ENCODE measurements at places on chromosomes 1 and 21.

- DNase-seq = no peak
Measured at GRCh38 chr1:89804642-89805237, 16.1 kb upstream of the LRRC8D start.

GRCh38 chr1:234842726-234843641 is 233.0 kb upstream of the IRF2BP2 start:
- no peak for DNase-seq

DNA sequence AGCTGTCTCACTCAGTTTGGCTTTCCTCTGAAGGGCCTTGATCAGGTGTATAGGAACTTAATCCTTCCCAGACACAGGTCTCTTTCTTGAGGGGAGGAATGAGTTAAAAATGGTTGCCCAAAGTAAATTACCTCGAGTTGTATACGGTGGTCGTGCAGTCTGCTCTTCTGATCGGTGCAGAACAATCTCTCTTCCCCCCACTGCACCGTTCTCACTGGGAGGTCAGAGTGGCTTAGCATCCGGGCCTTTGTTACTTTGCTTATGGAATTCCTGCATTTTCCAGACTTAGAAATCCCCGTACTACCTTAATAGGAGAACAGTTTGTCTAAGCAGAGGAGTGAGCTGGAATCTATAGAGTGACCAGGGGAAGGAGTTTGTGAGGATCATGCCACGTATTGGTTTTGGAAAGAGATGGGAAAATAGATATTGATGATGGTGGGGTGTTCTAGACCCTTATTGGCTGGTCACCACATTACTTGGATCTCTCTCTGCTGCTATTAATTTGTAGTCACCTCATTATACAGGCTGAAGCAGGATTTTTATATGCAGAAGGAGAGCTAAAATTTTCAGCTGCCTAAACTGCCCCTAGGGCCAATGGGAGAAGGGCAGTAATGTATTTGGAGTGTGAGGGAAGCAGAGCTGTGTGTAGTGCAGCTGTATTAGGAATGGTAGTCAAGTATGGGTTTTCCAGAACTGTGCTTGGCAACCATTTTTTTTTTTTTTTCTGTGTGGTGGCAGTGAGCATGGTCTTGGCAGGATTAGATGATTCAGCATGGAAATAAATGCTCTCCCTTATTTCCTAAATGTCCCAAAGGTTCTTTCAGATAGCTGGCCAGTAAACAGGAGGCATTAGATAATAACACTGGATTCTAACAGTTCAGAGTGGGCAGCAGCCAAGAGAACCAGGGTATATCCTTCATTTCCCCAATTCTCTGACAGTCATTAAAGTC is 81.5 kb downstream of the NDUFS5 start:
- no peak for DNase-seq

DNA sequence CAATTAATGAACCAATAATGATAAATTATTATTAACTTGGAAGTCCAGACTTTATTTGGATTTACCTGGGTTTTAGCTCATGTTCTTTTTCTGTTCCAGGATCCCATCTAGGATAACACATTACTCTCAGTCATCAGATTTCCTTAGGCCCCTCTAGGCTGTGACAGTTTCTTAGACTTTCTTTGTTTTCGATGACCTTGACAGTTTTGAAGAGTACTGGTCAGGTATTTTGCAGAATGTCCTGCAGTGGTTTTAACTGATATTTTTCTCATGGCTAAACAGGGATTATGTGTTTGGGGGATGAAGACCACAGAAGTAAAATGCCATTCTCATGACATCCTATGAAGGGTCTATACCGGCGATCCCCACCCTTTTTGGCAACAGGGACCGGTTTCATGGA is 144.0 kb downstream of the NAV1 start:
- DNase-seq = no peak

DNA sequence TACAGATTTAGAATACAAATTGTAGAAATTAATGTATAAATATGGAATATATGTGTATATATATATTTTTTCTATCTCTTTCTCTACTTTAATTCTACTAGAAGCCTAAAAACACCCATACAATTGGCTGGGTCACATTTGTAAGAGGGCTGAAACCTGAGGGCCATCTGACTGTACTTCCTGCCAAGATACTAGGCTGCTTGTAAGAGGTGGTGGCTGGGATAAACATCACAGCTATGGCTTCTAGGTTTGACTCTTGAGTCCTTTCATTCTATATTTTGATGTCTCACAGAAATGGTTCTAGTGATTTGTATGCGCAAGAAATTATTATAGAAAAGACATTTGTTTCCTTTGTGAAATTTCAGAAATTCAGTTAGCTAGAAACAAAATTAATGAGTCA is 1155.2 kb upstream of the B3GALT2 start:
- DNase-seq = no peak

DNA sequence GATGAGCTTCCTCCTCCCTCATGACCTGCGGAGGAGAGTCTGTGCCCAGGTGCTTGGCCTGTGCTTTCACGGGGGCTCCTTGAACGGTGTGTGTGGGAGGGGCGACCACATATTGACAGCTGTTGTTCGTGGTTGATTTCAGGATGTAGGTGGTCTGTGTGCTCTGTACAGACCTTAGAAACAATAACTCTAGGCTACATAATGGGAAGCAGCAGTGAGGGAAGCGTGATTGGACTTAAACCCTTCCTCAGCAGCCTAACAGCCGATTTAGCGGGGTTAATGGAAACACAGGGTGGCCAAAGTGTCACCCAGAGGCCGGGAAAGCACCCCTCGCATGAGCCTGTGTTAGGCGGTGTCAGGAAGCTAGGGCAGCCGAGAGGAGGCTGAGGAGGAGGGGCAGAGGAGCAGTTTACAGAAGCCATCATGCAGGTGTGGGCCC is 56.0 kb downstream of the TBCE start:
- DNase-seq = no peak

- no peak for DNase-seq
Measured at GRCh38 chr1:194081444-194081843, 895.0 kb upstream of the B3GALT2 start.

DNA sequence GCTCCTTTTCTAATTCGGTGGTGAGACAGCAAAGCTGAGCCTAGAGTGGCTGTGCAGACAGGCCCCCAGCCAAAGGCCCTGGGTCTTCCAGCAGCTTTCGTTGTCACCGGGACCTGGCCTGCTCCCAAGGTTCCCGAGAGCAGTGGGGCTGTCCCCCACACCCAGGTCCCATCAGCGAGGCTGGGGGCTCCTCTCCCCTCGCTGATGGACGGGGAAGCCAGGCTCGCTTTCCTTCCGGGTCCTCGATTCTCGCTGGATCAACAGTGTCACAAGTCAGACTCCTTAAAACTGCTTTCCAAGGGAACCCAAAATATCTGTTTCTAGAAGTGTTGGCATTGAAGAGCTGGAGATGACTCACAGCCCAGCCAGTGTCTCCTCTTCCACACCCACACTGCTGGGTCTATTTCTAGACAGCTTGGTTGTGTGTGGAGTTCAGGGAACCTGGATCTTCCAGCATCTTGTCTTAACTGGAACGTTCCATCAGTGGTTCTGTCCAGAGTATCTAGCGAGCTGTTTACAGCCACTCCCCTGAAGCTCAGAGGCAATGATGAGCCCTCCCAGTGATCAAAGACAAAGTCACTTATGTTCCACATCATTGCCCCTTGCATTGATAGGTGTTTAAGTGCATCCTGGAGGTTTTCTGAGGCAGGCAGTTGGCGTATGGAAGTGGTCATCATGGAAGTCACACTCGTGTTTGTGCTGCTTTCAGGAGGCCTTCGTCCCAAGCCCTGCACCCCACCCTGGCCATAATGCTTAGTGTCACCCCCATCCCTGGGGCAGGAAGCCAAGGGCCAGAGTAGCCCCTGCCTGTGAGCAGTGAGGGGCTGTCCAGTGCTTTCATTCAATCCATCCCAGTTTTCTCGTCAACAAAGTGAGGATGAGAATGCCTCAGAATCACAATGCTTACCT is 35.2 kb downstream of the RRP1 start:
- no peak for DNase-seq

DNA sequence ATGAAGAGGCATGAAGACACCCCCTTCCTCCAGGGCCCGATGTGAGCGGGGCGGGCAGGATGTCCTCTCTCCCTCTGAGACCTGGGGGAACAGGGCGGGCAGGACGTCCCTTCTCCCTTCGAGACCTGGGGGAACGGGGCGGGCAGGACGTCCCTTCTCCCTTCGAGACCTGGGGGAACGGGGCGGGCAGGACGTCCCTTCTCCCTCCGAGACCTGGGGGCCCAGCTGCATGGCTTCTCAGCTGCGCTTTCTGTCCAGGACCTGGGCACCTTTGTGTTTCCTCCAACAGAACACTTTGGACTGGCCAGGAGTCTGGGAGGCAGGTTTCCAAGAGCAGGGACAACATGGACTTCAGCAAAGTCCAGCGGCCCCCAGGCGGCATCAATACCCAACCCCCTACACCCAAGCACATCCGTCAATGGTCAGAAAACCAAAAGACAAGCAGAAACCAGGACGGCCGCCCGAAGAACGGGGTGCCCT is 30.8 kb upstream of the ADARB1 start:
- no peak for DNase-seq

GRCh38 chr1:205811660-205812059 is 1.3 kb downstream of the SLC41A1 start:
- no peak for DNase-seq

Data from cortex of kidney (tissue), 1 donor.